Cortex of kidney (tissue), 1 donor: ENCODE measurements at places on chromosomes 3 and 15.

DNA sequence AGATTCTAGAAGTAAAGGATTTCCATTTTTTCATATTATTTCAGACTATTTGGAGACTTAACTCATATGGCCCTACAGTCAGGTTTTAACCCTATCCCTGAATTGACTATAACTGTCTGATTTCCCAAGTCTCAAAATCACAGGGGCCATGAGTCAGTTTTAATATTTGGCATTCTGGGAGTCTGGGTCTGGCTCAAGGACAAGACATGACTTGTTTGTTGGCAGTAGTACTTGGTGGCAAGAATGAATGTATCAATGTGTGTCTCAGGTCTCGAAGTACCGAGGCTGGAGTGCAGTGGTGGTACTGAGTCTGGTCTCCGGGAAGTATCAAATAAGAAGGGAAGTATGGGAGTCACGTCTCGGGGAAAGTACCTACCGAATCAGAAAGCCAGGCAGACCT lies 10.8 kb downstream of the UMPS start:
- DNase-seq: no peak

GRCh38 chr3:89280301-89280700 lies 172.9 kb downstream of the EPHA3 start:
- no peak for DNase-seq

GRCh38 chr3:169400205-169400604 lies 263.3 kb downstream of the MECOM start:
- DNase-seq: no peak

DNA sequence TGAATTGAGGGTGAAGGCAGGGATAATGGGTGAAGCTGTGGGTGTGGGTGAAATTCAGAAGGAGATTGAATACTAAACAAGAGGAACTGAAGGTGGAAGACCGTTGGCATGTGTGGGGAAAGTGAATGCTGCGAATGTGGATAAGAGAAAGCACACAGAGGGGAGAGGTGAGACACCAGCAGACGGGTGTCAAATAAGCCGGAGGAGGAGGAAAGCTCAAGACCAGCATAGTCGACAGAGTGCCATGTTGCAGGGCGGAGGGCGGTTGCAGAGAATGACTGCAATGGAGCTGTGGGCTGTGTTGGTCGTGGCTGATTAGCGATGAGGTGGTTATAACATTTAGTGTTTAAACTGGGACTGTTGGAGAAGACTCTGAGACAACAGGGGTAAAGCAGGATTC lies 16.4 kb upstream of the HCN4 start:
- DNase-seq: no peak

GRCh38 chr15:83652626-83653204 lies 1.2 kb upstream of the ADAMTSL3 start:
- DNase-seq: no peak

- DNase-seq: no peak
Observed at GRCh38 chr3:71690341-71690841, 34.8 kb downstream of the EIF4E3 start.

DNA sequence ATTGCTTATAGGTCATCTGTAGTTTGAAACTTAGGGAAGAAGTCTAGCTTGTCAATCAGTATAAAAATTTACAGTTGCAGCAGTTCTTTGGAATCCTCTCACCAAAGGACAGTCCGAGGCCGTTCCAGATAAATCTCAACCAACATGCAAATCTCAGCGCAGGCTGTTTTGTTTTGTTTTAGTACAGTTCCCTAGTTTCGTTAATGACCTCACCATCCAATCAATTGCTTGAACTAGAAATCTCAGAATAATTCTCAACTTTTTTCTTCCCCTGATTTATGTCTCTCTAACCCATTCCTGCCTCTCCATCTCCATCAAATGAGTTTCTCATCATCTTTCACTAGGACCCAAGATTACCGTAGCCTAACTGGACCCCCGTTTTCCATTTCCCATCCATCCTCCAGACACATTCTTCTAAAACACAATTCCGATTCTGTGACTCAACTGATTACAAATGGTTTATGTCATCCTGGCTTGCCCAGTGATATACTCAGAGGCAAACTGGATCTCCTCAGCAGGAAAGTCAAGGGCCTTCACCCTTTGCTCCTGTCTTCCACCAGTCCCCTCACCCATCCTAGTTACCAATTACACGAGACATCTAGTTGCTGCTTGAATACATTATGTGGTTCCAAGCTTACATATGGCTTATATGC lies 1.3 kb downstream of the SMCO1 start:
- no peak for DNase-seq

DNA sequence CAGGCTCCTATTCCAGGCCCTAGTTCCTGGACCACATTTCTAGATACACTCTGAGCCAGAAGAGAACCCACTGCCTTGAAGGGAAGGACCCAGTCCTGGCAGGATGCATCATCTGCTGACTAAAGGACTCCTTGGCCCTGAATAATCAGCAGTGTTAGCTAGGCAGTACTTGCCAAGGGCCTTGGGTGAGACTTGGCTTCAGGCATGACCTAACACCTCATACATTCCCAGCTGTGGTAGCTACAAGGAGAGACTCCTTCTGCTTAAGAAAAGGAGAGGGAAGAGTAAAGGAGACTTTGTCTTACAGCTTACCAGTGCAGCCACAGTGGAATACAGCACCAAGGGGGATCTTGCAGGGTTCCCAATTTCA lies 26.4 kb downstream of the PEAK1 start:
- DNase-seq: no peak

- DNase-seq: no peak
Observed at GRCh38 chr15:80437334-80437891, 33.2 kb downstream of the ARNT2 start.

- DNase-seq: no peak
Observed at GRCh38 chr15:90617668-90618097, 88.0 kb downstream of the CRTC3 start.

DNA sequence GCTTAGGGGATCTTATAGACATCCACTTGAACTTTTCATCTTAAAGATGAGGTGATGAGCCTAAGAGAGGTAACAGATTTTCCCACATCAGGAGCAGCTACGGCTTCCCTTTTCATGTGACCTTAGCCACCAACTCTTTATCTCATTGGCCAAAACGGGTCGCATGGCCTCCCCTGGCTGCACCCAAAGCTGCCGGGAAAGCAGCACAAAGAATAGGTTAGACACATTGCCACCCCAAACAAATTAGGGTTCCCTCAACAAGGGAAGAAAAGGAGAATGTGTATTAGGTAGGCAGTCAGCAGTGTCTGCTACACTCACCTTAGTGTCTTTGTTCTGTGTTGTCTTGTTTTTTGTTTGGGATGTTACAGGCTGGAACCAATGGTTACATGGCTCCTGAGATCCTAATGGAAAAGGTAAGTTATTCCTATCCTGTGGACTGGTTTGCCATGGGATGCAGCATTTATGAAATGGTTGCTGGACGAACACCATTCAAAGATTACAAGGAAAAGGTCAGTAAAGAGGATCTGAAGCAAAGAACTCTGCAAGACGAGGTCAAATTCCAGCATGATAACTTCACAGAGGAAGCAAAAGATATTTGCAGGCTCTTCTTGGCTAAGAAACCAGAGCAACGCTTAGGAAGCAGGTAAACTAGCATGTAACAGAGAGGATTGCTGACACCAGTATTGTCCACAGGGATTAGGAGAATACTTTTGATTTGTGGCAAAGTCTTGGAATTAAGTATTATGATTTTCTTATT lies 44.2 kb downstream of the GRK7 start:
- DNase-seq: no peak

DNA sequence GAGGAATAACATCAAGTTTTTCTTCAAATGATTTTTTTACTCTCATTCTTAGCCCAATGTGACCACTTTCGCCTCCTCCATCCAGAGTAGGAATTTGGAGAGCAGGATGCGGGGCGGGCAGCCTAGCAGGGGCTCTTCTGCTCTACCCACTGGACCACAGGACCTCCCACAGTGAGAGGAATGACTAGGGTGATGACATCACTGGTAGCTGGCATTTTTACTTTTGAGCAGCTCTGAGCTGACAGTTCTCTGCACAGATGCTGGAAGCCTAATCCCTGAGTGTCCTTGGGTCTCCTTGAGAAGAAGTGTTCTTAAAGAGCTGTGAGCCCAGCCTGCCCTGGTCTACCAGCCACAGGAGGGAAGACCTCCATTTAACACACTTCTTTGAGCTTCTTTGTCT lies 1.4 kb upstream of the HCN4 start:
- DNase-seq: no peak
